Hematopoietic multipotent progenitor cell (in vitro differentiated cells): ENCODE measurements at places on chromosomes 4 and X. TPM values are rescaled to one million over a fixed set of nuclear protein-coding genes. Genes with fewer than 3 reads are reported as not detected.

Gene RHOXF2
- total RNA-seq, result not detected

Gene HGFAC
- total RNA-seq, result under 0.01 TPM

Gene BMPR1B
- total RNA-seq, result 2.4 TPM

Gene MAGEB3
- total RNA-seq, result not detected

Gene KLKB1
- under 0.01 TPM for total RNA-seq

Gene TRIM61
- 1.1 TPM for total RNA-seq

Gene PLAC8
- total RNA-seq, result 205 TPM

Gene UFSP2
- total RNA-seq, result 16.2 TPM

Gene ITIH6
- not detected for total RNA-seq

Gene CACNA1F
- total RNA-seq, result 1.3 TPM

Gene CSTF2
- total RNA-seq, result 14.5 TPM

Gene PPP2R2C
- total RNA-seq, result under 0.01 TPM

GRCh38 chr4:82584931-82585330 lies 23.1 kb upstream of the TMEM150C start:
- no peak for DNase-seq

DNA sequence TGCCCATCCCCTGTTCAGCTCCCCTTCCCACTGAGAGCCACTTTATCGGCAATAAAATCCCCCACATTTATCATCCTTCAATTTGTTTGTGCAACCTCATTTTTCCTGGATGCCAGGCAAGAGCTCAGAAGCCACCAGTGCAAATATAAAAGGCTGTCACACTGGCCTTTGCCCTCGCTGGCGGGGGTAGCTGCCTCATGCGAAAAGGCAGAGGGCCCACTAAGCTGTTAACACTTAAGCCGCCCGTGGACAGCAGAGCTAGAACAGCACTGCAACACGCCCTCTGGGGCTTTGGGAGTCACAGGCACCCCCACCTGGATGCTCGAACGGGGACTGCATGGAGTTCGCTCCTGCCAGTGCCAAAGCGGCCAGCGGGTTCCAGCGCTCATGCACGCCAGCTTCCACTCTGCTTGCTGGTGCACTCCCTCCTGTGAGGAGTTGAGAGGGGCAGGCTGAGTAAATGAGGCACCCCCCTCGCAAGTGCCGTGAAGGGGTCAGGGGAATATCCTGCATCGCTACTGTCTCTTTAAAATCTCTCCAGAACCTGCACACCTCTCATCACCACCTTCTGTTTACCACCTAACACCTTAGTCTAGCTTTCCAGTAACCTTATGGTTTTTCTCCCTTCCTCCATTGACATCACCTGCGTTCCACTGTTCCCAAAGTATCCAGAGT lies 99.5 kb downstream of the SORBS2 start:
- DNase-seq, result no peak

GRCh38 chr4:139896091-139896604 lies 230.5 kb downstream of the MGST2 start:
- no peak for DNase-seq

- no peak for DNase-seq
Measured at GRCh38 chr4:36304138-36304681, 22.8 kb downstream of the DTHD1 start.

DNA sequence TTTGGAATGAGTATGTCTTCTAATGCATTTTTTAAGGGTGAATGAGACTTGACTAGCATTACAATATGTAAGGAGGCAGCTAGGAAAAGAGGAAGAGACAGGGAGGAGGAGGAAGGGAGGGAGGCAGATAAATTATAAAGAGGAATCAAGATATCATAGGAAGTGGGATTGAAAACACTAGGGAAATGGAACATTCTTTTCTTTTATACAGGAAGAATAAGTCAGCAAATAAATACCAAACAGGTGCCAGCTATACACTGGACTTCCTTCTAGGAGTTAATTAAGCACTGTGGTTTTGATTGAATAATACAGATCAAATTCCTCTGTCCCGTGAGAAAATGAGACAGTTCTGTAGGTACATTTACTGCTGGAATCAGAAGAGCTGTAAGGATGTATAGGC lies 78.6 kb downstream of the PACRGL start:
- DNase-seq, result no peak

- DNase-seq, result peak; percentile 35
Measured at GRCh38 chr4:116357758-116358157, 727.6 kb downstream of the TRAM1L1 start.

- no peak for DNase-seq
Measured at GRCh38 chr4:176910646-176911045, 117.9 kb upstream of the VEGFC start.

- peak; percentile 76 for DNase-seq
Measured at GRCh38 chr4:8201321-8201781, 2.3 kb downstream of the SH3TC1 start.

- DNase-seq, result peak; percentile 81
Measured at GRCh38 chrX:47218280-47218919, at the start of gene CDK16. TSS of gene CDK16 (plus strand) at chrX:47218681. CDS start at chrX:47223558, 4,877 bp downstream.

DNA sequence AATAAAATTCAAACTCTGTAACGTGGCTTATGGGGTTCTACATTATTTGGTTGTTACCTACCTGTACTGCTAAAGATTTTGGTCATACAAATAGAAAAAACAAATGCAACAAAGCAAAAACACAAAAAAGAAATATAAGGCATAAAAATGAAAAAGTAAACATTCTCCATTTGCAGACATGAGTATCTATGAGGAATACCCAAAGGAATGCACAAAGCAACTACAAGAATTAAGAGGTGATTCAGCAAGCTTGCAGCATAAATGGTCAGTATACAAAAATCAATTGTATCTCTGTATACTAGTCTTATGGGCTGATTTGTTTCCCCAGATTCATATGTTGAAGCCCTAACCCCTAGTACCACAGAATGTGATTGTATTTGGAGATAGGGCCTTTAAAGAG lies 3.6 kb upstream of the PDE5A start:
- no peak for DNase-seq

DNA sequence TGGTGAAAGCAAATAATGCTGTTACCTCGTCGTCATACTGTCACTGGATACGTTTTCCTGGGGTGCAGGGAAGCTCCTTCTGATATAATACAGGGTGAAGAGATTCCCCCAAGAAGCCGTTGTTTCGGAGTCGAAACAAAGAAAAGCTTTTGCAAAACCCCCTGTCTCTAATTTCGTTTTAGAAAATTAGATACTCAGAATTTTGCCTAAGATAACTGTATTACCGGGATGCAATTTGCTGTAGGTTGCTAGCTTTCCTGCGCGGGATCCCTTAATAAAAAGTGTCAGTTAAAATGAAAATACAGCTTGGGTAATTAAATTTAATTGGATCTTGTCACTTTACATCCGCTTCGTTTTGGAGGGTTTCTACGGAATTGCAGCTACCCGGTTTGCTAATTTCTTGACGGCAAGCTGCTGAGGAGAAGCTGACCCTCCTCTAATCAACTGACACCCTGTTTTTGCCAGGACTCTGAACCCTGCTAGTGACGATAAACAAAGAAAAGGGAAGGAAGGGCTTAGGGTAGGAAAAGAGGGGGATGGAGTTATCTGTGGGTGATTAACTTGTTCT lies 174.6 kb downstream of the SHOX start:
- no peak for DNase-seq

DNA sequence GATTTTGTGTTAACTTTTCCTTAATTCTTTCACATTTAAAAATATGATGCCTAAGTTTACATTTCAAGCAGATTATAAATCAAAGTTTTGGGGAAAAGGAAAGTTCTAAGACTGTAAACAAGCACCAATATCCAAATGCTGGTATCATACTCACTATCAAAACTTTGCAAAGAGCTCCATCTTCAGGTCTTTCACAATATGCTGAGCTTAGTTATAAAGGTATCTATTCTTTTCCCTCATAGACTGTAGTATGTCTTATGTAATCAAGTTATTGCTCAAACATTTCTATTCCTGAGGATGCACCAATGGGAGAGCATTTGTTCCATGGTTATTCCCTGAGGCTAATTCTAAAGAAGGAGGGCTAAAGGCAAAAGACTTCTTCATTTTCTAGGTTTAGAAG lies 207.9 kb upstream of the FAM241A start:
- no peak for DNase-seq

- no peak for DNase-seq
Measured at GRCh38 chr4:179225594-179225993, 1783.4 kb upstream of the AGA start.

GRCh38 chr4:11566444-11567022 lies 137.8 kb upstream of the HS3ST1 start:
- DNase-seq, result no peak

- no peak for DNase-seq
Measured at GRCh38 chr4:53088152-53088551, 226.0 kb downstream of the RASL11B start.

GRCh38 chrX:131621650-131622049 lies 77.8 kb downstream of the OR13H1 start:
- DNase-seq, result no peak

- DNase-seq, result no peak
Measured at GRCh38 chr4:38067499-38067898, 107.3 kb downstream of the PTTG2 start.
